Neural crest cell (in vitro differentiated cells): ENCODE measurements at places on chromosomes 12 and 14. TPM values are rescaled to one million over a fixed set of nuclear protein-coding genes. Genes with fewer than 3 reads are reported as not detected.
A peak's percentile ranks its signal among the peaks of the same experiment; 100 is the strongest.

IGF1 gene
- total RNA-seq, result not detected in 2 replicates

MMP17 gene
- 90.9 and 94.8 TPM in 2 replicates for total RNA-seq

- H3K27me3 ChIP-seq, result no peaks in the 10 kb centered on the region
- peak; percentile 100 for DNase-seq
- H3K36me3 ChIP-seq, result no peaks in the 10 kb centered on the region
- H3K27ac ChIP-seq, result peak within 1 kb of the TSS; percentile 97
- H3K4me1 ChIP-seq, result peaks cover 44% of the 10 kb centered on the region
Measured at GRCh38 chr12:108731105-108731865, at the start of gene CORO1C. Gene CORO1C, minus strand, starts transcription at chr12:108731518. Its CDS starts 30,200 bp downstream, at chr12:108701318.

DNA sequence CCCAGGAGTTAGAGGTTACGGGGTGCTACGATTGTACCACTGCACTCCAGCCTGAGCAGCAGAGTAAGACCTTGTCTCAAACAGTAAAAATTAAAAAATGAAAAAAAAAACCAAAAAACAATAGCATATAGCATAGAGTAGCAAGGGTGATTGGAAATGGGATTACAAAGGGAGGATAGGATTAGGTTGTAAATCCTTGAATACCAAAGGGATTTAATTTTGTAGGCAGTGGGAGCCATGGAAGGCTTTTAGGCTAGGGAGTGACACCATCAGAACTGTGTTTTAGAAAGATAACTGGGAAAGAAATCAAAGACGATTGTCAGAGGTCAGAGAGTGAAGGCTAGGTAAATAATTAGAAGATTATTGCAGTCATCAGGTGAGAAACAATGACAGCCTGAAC lies 2.8 kb upstream of the SGPP1 start:
- H3K4me3 ChIP-seq, result no peak overlapping the region
- DNase-seq, result no peak
- H3K36me3 ChIP-seq, result no peaks in the 10 kb centered on the region
- H3K4me1 ChIP-seq, result peaks cover 16% of the 10 kb centered on the region
- no peak overlapping the region for H3K27ac ChIP-seq

DNA sequence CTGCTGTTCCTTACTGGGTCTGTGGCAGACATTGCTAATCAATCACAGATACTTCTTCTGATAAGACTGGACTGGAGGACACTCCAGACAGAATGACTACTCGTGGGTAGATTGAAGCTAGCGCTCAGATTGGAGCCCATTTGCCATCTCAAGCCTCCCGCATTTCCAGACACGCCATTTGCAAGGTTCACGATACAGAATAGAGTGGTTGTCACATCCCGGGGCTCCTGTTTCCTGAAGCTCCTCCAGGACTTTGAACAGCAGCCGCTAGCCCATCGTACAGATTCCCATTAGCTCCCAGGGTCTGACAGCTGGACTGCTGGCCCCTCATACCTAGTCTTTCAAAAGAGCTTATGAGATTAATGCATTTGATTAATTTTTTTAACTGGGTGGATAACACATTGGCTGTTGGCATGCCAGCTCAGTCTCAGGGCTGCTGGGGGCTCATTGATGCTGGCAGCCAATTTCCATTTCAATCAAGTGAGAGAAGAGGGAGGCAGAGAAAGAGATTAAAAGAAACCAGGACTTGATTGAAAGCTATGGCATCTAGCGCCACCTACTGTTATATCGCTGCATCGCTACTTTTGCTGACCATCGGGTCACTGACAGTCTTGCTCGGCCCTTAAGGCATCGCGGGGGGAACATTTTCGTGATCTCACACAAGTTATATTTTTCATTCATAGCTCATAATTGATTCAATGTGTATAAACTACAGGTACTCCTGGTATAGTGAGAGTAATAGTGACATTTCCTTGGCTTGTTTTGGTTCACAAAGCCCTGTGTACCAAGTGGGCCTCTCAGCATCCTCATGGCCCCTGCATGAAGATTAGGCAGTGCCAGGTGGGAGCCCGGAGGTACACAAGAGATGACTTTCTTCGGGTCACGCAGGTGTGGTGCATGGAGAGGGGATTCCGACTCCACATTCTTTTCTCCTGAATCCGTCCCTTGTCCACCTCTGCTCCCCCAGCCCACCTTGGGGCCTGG lies 78.6 kb downstream of the CCDC60 start:
- DNase-seq, result peak; percentile 83
- no peak overlapping the region for H3K27ac ChIP-seq
- H3K36me3 ChIP-seq, result no peaks in the 10 kb centered on the region
- peak overlapping the region; percentile 24 for H3K4me3 ChIP-seq
- H3K4me1 ChIP-seq, result peaks cover 5% of the 10 kb centered on the region

DNA sequence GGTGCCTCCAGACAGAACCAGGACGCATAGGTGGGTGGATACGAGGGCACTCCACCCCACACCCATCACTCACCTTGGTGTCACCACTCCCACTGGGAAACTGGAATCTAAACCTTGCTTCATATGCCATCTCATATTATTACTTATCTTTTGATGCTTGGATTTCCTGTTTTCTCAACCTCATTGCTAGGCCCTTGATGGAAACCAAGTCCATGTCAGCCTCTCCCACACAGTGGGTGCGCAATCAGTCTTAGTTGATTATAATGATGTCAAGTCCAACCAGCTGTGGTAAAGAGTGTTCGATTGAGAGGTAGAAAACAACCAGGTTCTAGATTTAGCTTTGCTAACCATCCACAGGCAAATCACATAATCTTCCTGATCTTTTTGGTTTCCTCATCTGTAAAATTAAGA lies 584 bp upstream of the DDHD1 start:
- H3K27ac ChIP-seq, result peak overlapping the region; percentile 85
- H3K4me3 ChIP-seq, result peak overlapping the region; percentile 97
- H3K4me1 ChIP-seq, result peaks cover 26% of the 10 kb centered on the region
- H3K36me3 ChIP-seq, result no peaks in the 10 kb centered on the region
- no peak for DNase-seq

PRB2 gene
- not detected in 2 replicates for total RNA-seq

- peak overlapping the region; percentile 75 for H3K4me3 ChIP-seq
- peaks cover 7% of the 10 kb centered on the region for H3K36me3 ChIP-seq
- H3K27me3 ChIP-seq, result no peaks in the 10 kb centered on the region
- DNase-seq, result no peak
- peak overlapping the region; percentile 28 for H3K27ac ChIP-seq
Measured at GRCh38 chr12:131947482-131948027, 2.2 kb upstream of the EP400 start.

GRCh38 chr12:65663097-65663496 lies 161.2 kb upstream of the HMGA2 start:
- H3K27me3 ChIP-seq, result peaks cover 2% of the 10 kb centered on the region
- H3K36me3 ChIP-seq, result peaks cover 10% of the 10 kb centered on the region
- H3K4me1 ChIP-seq, result peaks cover 5% of the 10 kb centered on the region
- H3K4me3 ChIP-seq, result no peak overlapping the region
- H3K27ac ChIP-seq, result no peak overlapping the region

GRCh38 chr14:81826081-81826480 lies 292.4 kb upstream of the SEL1L start:
- no peak overlapping the region for H3K27ac ChIP-seq
- peaks cover 5% of the 10 kb centered on the region for H3K4me1 ChIP-seq
- H3K27me3 ChIP-seq, result no peaks in the 10 kb centered on the region
- H3K36me3 ChIP-seq, result peaks cover 3% of the 10 kb centered on the region
- no peak overlapping the region for H3K4me3 ChIP-seq

GRCh38 chr12:68176257-68176656 lies 16.7 kb upstream of the IFNG start:
- no peak overlapping the region for H3K4me3 ChIP-seq
- no peaks in the 10 kb centered on the region for H3K4me1 ChIP-seq
- no peak for DNase-seq
- H3K27me3 ChIP-seq, result no peaks in the 10 kb centered on the region

DNA sequence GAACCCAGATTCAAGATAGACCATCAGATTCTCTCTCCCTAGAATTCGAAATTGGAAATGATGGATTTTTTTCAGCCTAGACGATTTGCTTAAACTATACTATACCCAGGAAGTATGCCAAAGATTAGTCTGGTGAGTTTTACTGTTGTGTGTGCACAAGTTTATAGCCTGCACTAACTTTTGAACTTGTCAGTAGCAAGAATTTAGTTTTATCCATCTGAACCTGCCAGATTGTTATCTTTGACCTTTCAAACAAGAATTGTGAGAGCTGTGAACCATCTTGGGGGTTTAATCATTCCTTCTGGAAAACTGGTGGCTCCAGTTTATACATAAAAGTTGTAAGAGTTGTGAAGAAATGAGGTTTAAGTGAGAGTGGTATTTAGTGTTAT lies 243.5 kb upstream of the DAAM1 start:
- H3K4me1 ChIP-seq, result peaks cover 26% of the 10 kb centered on the region
- no peak overlapping the region for H3K4me3 ChIP-seq
- no peak overlapping the region for H3K27ac ChIP-seq
- no peaks in the 10 kb centered on the region for H3K36me3 ChIP-seq
- DNase-seq, result no peak

DNA sequence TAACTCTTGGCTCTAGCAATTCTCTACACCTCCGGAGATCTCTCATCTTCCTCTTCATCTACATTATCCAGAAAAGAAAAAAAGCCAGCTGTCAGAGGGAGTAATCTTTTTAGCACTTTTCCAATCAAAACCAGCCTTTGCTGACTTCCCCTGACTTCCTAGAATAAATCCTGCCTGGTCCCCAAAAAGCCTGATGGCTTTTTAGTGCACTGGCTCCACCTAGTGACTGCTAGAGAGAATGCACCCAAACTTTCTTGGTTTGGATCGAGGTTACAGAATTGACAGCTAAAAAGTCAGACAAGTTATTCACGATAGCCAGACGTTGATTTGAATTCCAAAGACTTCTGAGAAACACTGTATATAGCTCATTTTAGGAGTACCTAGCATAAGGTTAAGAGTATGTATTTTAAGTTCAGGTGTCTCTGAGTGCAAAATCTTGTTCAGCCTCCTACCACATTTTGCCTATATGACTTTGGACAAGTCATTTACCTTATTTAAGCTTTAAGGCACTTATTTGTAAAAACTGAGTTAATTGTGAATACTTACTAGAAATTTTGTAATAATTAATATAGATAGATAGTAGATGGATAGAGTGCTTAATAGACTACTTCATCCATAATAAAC lies 185.7 kb upstream of the GRIN2B start:
- DNase-seq, result peak; percentile 68
- peaks cover 2% of the 10 kb centered on the region for H3K36me3 ChIP-seq
- peaks cover 6% of the 10 kb centered on the region for H3K4me1 ChIP-seq
- H3K27me3 ChIP-seq, result peaks cover 15% of the 10 kb centered on the region
- H3K4me3 ChIP-seq, result no peak overlapping the region

DNA sequence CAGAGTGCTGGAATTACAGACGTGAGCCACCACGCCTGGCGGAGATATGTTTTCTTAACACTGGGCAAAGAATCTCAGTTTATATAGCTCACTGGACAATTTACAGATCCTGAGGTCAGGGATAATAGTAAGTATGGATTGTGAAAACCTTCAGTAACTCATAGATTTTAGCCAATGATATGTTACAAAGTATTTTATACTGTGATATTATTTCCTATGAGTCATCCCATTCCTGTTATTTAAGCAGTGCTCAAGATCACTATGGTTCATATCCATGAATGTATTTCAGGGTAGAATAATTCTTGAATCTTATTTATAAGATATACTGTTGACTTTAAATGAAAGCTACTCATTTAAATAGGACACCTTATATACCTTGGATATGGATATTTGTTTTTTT lies 107.2 kb downstream of the RAD51B start:
- H3K27ac ChIP-seq, result no peak overlapping the region
- no peak overlapping the region for H3K4me3 ChIP-seq
- H3K27me3 ChIP-seq, result no peaks in the 10 kb centered on the region
- H3K36me3 ChIP-seq, result peaks cover 16% of the 10 kb centered on the region
- H3K4me1 ChIP-seq, result no peaks in the 10 kb centered on the region

DNA sequence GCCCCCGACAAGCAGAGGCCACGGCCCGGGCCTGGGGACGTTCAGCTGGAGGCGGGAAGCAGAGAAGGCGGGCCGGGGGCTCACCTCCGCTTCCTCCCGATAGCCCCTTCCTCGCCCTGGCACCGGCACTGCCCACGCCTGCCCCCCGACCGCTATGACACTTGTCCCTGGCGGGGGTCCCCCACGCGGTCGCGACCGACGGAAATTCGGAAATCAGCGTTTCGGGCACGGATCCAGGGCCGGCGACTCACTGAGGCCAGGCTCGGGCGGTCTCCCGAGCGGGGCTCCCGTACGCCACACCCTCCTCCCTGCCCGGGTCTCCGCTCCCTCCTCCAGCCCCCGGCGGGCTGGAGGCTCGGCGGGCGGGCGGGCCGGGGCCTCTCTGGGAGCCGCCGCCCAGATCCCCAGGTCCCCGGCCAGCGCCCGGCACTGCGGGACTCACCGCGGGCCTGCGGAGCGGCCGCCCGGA lies 581 bp downstream of the PITPNM2 start:
- H3K4me3 ChIP-seq, result peak overlapping the region; percentile 88
- H3K27me3 ChIP-seq, result peaks cover 12% of the 10 kb centered on the region
- no peaks in the 10 kb centered on the region for H3K36me3 ChIP-seq
- no peak overlapping the region for H3K27ac ChIP-seq

DNA sequence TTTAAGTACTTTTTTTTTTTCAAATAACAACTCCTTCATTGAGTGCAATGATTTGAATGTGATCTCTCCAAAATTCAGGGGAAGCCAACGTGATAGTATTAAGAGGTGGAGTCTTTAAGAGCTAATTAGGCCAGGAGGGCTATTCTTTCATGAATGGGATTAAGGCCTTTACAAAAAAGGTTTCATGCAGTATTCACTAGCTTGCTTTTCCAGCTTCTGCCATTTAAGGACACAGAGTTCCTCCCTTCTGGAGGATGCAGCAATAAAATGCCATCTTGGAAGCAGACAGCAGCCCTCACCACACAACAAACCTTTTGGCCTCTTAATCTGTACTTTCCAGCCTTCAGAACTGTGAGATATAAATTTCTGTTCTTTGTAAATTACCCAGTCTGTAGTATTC lies 586.8 kb upstream of the LMO3 start:
- H3K4me3 ChIP-seq, result no peak overlapping the region
- H3K36me3 ChIP-seq, result no peaks in the 10 kb centered on the region
- no peak for DNase-seq

GRCh38 chr12:8078916-8079315 lies 3.2 kb upstream of the NECAP1 start:
- H3K4me1 ChIP-seq, result peaks cover 14% of the 10 kb centered on the region
- H3K27ac ChIP-seq, result no peak overlapping the region
- no peak for DNase-seq
- H3K36me3 ChIP-seq, result no peaks in the 10 kb centered on the region

DNA sequence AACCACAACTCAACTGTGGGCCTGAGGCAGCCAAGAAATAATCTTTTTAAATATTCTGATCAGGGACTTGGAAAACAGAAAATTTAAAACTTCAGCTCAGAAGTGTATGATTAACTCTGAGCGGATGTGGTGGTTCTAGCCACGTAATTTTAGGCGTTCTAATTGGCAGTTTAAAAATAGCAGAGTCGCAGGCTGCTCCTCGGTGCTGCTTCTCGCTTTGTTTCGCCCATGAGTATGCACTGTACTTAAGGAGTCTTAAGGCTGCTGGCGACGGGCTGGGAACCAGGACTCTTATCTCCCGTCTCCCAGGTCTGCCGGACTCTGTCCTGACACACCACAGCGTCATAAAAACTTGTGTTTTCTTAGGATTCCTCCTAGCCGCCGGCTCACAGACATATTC lies 113.4 kb upstream of the PELI2 start:
- no peak overlapping the region for H3K4me3 ChIP-seq
- no peak overlapping the region for H3K27ac ChIP-seq
- no peak for DNase-seq
- peaks cover 3% of the 10 kb centered on the region for H3K36me3 ChIP-seq

- no peak for DNase-seq
- no peaks in the 10 kb centered on the region for H3K27me3 ChIP-seq
- no peak overlapping the region for H3K4me3 ChIP-seq
- H3K4me1 ChIP-seq, result no peaks in the 10 kb centered on the region
Measured at GRCh38 chr12:94690198-94690771, 39.9 kb upstream of the TMCC3 start.

GPRC5A gene
- total RNA-seq, result 0.11 TPM in 1 of 2 replicates, not detected in the other
